T-helper 17 cell (primary cell): ENCODE measurements at places on chromosomes 6 and 20.

- no peak for DNase-seq
Observed at GRCh38 chr6:108544606-108545005, 16.1 kb upstream of the FOXO3 start.

DNA sequence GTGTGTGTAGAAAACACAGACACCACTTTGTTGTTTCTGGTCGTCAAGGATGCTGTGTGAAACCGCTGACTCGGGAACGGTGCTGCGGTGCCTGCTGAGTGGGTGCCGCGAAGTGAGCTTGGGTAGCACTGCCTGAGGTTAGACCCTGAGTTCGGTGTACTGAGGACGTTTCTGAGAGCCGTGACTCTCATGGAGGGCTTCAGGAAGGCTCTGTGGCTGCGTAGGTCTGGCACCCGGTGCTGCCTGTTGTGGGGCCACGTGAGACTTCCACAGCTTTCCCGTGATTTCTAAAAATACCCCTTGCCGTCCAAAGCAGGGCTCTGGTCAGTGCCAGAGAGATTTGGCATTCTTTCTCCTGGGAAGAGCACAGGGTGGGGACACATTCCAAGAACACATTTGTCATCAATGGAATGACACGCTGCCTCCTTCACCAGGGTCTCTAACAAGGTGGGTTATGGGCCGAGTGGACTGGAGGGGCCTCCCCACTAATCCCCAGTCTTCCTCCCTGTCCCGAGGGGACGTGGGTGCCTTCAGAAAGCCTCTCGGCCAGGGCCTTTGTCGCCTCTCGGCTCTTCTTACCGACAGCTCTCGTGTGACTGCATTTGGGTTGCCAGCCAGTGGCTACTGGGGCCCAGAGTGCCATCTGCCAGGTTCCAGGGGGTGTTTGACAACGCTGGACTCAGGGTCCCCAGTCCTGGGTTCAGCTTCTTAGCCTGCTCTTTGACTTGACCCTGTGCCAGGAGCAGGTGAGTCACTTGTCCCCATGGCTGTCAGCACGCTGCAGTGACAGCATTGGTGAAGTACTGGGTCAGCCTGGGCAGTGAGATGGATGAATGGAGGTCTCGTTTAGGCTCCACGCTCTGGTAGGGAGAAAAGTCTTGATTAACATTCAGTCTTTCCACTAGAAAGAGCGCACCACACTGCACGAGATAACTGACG is 62.2 kb downstream of the SYNJ2 start:
- DNase-seq = no peak

GRCh38 chr6:99091985-99092384 is 144.2 kb upstream of the FBXL4 start:
- DNase-seq = no peak

DNA sequence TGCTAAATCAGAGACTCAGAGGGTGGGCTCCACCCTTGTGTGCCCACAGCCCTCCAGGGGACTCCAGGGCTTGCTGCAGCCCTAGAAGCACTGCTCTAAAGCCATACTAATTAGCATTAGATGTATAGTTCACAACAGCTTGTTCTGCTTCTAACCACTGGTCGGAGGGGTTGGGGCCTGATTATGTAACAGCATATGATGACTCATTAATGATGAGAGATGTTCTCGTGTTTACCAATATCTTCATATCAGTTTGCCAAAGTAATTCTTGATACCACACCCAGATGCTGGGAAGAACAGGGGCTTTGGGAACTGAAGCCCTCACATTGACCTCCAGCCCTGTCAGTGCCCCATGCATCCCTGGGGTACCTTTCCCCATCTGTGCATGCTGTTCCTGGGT is 104.1 kb upstream of the FOXA2 start:
- DNase-seq = no peak

DNA sequence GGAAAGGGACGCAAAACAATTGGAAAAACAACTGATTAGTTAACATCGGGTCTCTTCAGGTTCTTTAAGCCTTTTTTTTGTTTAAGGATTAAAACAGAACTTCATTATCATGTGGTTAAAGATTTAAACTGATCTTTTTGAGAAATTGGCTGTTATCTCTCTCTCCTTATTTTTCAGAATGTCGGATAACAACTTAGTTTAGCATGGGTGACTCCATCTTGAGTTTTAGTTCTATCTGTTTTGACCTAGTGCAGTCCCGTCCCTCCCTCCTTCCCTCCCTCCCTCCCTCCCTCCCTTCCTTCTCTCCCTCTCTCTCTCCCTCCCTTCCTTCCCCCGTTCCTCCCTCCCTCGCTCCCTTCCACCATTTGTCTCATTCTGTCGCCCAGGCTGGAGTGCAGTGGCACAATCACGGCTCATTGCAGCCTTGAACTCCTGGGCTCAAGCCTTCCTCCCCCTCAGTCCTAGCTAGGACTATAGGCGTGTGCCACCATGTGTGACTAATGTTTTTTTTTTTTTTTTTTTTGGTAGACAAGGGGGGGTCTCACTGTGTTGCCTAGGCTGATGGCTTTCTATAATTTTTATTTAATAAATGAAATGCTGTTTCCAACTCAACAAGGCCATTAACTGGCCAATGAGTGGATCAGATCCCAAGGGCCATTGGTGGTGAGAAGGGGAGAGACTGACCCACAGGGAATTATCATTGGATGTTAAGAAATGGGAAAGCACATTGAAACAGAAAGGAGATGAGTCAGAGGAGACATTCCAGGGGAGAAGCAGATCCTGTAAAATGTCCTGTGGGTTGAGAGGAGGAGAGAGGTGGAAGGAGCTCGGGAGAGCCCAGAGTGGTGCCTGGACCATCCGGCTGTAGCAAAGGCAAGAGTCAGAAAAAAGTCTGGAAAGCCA is 13.6 kb downstream of the BAK1 start:
- no peak for DNase-seq

DNA sequence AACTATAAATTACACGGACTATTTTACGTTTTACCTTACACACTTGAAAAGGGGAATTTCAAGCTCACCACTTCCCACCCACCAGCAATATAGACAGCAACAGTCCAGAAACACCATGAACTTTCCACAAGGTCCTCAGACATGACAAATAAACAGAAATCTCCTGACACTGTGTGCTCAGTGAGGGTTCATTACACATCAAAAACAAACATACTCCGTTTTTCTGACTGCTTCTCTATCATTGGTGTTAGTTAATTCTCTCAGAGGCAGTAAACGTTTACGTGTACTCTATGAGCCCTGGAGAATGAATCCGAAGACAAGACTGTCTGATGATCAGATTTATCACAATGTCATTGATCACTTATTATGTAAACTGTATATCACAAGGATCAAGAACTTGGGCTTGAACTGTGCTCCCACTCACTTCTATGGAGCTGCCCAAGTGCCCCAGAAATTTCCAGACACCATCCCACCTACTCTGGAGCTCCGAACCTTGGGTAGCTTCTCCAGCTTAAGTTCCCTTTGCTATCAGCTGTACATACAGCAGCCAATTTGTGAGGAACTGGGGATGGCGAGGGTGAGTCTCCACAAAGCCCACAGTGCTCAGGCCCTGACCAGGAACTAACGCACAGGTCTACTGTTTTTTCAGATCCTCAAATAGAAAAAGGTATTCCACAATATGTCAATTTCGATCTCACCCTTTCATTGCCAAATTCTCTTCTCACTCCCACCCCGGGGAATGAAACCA is 86.0 kb downstream of the ALDH8A1 start:
- DNase-seq = no peak

- DNase-seq = no peak
Observed at GRCh38 chr20:44080064-44080463, 106.9 kb downstream of the JPH2 start.

- DNase-seq = no peak
Observed at GRCh38 chr20:44428174-44429016, 47.3 kb upstream of the TTPAL start.

DNA sequence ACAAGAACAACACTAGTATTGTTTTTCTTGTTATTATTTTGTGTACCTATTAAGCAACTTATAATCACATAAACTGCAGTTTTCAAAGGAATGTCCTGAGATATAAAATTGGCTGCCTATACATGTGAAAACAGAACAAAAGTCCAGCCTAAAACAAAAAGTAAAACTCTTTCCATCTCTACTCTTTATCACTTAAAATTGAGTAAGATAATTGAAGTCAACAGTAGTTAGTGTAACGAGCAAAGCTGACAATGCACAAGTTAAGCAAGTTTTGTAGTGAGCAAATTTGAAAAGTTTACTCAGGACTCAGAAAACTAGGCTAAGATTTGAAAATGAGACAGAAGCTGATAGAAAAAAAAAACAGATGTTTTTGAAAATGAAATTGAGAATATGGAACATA is 941.4 kb upstream of the MAN1A1 start:
- DNase-seq = no peak

DNA sequence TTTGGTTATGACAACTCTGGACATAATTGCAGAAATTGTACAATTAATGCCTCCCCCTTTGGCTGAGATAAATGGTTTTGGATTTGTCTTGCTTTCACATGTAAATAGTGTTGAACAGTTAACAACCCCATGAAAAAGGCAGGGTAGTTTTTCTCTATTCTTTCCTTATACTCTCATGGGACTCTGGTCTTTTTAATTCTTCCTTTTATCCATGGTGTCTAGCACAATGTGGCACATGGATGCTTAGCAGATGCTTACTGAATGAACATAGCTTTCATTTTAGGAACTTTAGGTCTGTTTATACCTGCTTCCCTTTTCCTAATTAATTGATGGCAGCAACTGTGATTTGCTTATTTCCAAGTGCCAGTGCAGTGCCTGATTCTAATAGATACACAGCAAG is 75.6 kb downstream of the NCOA3 start:
- no peak for DNase-seq

DNA sequence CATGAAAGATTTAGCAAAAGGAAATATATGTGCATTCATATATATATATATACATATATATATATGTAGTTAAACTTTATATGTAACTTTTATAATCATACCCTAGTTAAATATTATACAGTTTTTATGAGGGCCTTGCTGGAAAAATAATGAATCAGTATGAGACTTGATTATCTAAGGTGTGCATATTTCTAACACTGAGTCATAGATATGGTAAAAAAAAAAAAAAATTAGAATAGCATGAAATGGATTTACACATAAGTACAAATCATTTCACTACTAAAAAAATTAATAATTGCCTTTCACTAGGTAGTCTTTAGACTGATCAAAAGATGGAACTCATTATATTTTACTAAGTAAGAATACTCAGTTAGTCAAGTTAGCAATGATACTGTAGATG is 51.3 kb upstream of the DST start:
- DNase-seq = no peak

DNA sequence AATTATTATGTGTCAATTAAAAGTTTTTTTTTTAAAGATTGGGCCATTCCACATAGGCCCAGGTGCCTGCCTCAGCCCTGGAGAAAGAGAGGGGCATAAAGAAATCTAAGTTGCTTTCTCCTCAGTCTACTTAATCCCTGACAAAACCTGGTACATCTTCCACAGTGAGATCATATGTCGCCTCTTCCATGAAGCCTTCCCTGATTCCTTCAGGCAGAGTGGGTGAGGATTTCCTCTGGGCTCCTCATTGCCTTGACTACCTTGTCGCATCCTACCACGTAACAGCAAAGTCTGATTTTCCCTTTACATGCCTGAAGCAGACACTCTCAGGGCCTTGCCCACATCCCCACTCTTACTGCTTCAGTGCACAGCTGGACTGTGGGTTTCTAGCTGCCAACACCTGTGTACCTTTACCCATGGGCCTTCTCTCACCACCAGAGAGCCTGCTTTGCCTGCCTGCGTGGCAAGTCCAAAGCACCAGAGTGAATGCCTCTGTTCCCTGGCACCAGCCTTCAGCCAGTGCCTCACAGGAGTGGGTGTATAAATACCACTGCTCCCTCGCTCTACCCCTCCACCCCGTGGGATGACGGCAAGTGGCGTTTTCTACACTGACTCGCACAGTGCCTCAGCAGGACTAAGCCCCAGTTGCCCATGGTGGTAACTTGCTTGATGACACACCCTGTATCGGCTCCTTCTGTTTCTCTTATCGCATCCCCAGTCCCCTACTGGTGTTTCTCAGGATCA is 68.0 kb downstream of the EYA2 start:
- DNase-seq = no peak

- no peak for DNase-seq
Observed at GRCh38 chr6:157929076-157929475, 52.6 kb upstream of the SYNJ2 start.

GRCh38 chr6:163371129-163371528 is 43.4 kb upstream of the QKI start:
- no peak for DNase-seq

DNA sequence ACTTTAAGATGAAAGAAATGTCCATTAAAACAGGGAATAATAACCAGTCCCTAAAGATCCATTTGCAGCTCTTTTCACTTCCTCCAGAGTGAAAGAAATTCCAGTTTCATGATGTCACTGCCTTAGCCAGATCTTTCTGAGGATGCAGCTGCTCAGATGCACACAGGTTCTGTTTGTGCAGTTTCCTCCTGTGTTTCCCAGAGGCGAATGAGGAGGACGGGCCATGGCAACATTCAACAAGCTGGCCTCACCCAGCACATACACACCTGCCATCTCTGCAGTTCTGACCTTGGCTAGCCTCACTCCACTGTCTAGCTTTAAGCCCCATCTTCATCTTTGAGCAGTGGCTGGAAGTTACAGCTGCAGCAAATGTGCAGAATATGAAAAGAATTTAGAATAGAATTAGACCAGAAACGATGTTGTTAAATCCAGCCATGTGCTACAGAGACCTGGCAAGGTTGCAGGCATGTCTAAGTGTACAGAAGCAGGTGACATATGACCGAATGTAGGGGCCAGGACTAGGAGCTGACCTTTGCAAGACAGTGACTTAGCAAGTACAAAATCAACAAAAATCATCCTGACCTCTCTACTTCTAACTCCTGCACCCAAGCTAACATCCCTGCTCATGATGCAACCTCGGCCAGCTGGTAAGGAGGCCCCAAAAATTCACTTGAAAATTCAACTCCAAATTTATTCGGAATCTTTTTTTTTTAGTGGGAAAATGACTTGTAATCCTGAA is 35.0 kb downstream of the FAM50B start:
- no peak for DNase-seq

DNA sequence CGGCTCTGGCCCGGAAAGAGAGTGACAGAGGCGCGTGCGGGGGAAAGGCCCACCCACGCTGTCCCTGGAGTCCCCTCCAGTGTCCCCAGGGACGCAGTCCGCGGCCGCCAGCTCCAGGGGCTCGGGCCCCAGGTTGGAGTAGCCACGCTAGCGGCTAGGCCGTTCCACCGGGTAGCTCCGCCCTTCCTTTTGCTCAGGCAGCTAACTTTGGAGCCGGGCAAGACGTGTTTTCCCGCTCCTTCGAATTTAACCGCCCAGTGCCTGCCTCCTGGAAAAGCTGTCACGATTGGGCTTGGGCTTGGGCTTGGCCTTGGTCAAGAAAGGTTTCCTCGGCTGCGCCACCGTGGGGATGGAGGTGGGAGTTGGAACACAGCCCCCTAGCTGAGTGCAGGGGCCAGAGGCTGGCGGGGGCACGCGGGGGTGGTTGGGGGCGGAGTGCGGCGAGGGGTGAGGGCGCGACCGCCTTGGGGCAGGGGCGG is 4.7 kb downstream of the LINC00237 start:
- no peak for DNase-seq

DNA sequence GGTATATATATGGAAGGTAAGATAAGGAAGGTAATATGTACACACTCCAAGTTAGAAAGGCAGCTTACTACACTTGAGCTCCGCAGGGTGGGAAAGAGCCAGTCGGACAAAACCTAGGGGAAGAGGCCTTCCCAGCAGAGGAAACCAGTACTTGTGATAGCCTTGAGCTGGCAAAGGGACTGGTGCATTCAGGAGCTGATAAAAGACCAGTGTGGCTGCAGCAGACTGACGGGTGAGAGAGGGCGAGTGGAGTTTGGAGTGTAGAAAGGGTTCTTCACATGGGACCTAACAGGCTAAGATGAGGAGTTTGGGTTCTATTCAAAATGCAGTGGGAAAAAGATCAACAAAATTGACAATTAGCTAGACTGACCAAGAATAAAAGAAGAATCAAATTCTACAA is 49.3 kb upstream of the KIF13A start:
- DNase-seq = no peak
